ENCODE measurements at places on chromosomes 2 and 18.

DNA sequence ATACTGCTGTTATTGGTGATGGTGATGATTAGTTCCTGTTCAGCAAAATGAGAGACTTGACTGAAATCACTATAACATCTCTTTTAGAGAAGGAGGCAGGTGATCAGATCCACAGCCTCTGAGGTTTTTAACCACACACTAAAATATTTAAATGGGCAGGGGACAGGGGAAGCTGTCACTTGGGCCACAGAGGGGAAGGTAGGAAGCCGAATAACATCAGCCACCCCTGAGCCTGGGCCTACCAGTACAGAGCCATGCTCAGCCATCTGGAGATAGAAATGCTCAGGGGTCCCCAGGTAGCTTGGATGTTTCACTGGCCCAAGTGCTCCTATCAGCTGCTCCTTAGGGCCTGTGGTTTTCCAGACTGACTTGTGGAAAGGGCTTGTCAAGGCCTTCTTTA is 122.3 kb downstream of the MRO start:
- peak; percentile 29 for DNase-seq

DNA sequence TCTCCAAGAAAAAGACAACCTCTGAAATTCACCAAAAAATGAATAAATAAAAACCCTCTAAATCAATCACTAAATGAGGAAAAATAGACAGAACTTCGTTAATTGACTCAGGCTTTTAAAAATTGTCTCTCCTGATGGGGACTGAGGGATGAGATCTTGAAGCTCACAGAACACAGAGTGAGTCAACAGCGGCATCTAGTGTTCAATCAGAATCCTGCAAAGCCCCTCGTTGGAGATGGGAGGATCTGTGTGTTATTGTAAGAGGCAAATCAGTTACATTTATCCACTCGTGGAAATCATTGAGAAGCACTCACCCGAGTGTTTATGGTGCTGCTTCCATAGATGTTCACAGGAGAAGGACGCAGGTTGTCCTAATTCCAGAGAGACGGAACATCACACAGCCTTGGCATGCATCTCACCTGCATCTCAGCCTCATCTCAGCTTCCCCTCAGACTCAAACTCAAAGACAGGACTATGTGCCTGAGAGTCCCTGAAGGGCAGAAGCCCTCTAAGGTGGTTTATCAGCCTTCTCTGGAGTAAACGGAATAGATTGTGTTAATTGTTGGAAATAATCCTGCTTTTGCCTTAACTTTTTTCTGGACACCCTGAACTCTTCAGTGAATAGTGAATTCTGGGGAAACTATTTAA is 82.0 kb downstream of the MREG start:
- no peak for DNase-seq

DNA sequence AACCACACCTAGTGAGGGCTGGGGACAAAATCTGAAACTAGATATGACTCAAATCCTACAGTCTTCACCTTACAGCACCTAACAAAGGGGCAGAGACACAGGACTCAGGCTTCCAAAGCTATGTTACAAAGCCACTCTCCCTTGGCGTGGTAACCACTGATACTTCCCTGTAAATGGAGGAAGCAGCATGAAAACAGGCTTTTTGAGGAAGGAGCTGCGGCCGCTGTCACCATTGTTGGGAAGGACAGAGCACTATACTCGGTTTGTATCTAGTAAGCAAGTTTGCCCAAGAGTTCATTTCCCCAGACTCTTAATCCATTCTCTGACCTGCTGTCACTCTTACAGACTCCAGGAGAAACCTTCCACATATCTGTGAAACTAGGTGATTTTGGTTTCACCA is 60.3 kb downstream of the LONRF2 start:
- DNase-seq = peak; percentile 78

DNA sequence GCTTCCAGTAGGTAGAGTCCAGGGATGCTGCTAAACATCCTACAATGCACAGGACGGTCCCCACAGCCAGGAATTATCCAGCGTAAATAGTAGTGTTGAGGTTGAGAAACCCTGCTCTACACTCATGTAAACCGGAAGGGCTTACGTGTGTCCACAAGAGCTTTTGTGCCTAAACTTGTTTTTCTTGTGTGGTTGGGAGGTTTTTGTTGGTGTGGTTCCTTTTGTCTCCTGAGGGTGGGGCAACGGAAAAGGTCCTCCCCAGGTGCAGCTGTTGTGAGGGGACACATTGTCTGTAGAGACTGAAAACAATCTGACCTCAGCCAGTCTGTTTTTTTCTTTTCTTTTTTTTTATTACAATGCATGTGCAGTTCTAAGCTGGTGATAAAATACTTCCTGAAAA is 72.7 kb upstream of the MGAT5 start:
- no peak for DNase-seq

DNA sequence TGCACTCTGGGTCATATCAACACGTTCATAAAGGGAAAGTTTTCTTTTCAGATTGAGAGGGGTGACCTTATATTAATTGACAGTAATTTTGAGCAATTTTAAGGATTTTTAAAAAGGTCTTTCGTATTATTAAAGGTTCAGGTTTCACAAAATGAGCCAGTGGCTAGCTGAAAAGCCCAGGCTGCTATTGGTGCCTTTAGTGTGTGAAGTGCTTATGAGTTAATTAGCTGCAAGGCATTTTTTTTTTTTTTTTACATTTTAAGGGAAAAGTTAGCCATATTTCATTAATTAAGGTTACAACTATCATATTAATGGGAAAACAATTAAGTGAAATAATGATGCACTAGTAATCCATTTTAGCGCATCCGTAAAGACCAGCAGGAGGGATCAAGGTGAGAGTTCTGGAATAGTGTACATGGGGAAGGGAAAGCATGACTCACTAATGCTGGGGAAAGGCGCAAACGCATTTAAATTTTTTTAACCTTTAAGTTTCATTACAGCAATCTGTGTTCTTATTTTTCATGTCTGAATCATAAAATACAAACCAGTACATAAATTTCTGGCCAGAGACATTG is 200.0 kb downstream of the ZNF407 start:
- no peak for DNase-seq

GRCh38 chr2:69983392-69983966 is 22.0 kb upstream of the ASPRV1 start:
- DNase-seq = no peak

GRCh38 chr2:6113786-6114185 is 421.6 kb downstream of the SOX11 start:
- no peak for DNase-seq

DNA sequence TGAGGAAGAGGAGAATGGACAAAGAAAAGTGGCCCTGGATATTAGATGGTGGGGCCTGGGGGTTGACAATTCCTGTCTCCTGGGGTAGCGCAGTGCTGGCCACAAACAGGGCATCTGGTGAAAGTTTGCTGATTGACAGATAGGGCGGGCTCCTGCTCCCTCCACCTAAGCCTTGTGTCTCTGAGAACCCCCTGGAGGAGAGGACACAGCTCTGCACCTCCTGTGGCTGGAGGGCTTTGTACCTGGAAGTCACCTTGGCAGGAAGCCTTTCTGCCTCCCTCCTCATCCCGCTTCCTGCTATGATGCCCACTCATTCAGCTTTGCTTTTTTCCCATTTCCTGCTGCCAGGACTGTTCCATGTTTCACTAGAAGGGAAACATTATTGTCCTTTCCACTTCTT is 72.4 kb downstream of the RHOB start:
- no peak for DNase-seq

All from cardiac septum (tissue), 1 donor.